Lower lobe of right lung (tissue), 2 donors: ENCODE measurements at places on chromosomes 1 and 21. TPM values are rescaled to one million over a fixed set of nuclear protein-coding genes. Genes with fewer than 3 reads are reported as not detected.

Gene PRELP
- 47.5 TPM for total RNA-seq

Gene TSACC
- total RNA-seq: not detected

Gene SGIP1
- 12.4 TPM for total RNA-seq

Gene NBPF6
- not detected for total RNA-seq

Gene DISP3
- 0.12 TPM for total RNA-seq

Gene ZFP69B
- total RNA-seq: 1.3 TPM

Gene AMY1A
- 5.8 TPM for total RNA-seq

Gene DYRK1A
- total RNA-seq: 67.7 TPM

Gene SNAPIN
- 40.2 TPM for total RNA-seq

Gene C2CD2
- total RNA-seq: 23.8 TPM

GRCh38 chr1:157097692-157098091, 1.9 kb downstream of the ETV3L start:
- no peak for DNase-seq

- no peak for DNase-seq
Measured at GRCh38 chr1:228742281-228742860, 7.1 kb downstream of the RHOU start.

DNA sequence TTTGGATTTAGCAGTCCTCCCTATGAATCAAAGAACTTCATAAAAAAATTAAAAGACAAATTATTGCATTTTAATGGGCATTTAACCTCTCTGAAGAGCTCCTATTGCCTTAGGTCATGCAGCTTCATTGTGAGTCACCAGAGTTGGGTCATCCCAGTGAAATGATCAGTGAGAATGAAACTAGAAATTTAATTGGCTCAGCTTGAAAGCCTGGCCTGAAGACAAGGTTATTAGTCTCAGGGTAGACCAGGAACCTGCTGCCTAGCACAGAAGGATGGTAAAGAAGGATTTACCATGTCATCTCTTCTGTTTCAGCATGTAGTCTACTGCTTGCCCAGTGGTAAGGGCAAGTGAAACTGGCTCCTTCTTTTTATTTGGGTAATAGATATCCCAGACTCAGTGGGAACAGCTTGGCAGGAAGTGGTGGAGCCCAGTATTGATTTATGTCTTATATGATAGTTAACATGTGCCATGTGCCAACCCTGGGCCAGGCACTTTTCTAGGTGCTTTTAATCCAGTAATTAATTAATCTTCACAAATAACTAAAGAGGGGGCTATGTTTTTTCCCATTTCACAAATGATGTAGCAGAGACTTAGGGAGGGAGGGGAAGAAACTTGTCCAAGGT, 23.6 kb downstream of the LAMC2 start:
- no peak for DNase-seq

- no peak for DNase-seq
Measured at GRCh38 chr21:38937844-38938243, 132.1 kb downstream of the ETS2 start.

GRCh38 chr1:186790101-186790500, 38.6 kb upstream of the PLA2G4A start:
- no peak for DNase-seq

GRCh38 chr1:68496680-68497357, at the start of gene DEPDC1:
TSS of gene DEPDC1 (minus strand) at chr1:68497082. CDS start at chr1:68496999, 83 bp downstream.
- peak; percentile 97 for DNase-seq

GRCh38 chr1:228456252-228457016, 30.7 kb upstream of the RNF187 start:
- no peak for DNase-seq

- no peak for DNase-seq
Measured at GRCh38 chr1:52203935-52204625, 62.2 kb downstream of the ZFYVE9 start.

GRCh38 chr1:193115629-193116227, 6.1 kb upstream of the CDC73 start:
- DNase-seq: no peak

DNA sequence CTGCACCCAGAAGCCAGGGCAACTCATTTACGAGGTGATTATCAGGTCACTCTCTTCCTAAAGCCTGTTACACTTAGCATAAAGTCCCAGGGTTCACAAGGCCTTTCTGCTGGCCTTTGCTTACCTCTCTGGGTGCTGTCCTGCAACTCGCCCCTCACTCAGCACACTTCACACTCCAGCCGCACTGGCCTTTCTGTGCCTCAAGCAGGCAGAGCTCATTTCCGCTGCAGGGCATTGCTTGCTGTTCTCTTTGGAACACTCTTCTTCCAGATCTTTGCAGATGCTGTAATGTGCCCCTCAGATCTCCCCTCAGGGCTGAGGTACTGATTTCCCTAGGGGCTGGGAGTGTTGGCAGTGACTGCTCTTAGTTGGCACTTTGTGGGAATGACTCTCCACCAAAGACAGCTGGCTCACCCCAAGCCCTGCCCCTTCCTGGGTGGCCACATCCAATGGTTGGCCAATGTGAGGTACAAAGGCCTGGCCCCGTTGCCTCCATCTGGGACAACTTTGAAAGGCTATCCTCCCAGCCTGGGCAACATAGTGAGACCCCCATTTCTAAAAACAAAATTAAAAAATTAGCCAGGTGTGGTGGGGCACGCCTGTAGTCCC, 50.8 kb upstream of the SSBP3 start:
- DNase-seq: no peak

DNA sequence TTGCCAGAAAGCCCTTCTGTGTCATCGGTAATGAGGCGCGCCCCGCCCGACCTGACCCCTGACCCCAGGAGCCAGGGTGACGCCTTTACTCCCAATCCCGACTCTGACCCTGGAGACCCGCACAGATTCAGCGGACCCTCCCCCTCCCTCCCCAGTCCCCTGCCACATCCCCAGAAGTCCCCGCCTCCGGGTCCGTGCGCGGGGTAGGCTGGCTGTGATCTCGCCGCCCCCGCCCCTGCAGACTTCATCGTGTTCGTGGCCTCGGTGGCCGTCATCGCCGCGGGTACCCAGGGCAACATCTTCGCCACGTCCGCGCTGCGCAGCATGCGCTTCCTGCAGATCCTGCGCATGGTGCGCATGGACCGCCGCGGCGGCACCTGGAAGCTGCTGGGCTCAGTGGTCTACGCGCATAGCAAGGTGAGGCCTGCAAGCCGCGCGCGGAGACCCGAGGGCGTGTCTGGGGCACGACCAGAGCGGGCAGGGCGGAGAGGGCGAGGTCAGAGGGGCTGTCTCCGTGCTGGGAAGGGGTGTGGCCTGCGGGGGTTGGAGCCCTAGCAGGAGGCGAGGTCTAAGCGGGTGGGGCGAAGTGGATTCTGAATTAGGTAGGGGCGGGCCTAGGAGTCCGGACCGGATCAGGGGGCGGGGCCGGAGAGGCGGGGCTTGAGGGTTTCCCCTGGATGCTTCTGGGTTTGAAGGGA, 34.8 kb downstream of the KCNQ4 start:
- peak; percentile 82 for DNase-seq

- peak; percentile 42 for DNase-seq
Measured at GRCh38 chr21:43305811-43306311, 121.1 kb downstream of the SIK1 start.

DNA sequence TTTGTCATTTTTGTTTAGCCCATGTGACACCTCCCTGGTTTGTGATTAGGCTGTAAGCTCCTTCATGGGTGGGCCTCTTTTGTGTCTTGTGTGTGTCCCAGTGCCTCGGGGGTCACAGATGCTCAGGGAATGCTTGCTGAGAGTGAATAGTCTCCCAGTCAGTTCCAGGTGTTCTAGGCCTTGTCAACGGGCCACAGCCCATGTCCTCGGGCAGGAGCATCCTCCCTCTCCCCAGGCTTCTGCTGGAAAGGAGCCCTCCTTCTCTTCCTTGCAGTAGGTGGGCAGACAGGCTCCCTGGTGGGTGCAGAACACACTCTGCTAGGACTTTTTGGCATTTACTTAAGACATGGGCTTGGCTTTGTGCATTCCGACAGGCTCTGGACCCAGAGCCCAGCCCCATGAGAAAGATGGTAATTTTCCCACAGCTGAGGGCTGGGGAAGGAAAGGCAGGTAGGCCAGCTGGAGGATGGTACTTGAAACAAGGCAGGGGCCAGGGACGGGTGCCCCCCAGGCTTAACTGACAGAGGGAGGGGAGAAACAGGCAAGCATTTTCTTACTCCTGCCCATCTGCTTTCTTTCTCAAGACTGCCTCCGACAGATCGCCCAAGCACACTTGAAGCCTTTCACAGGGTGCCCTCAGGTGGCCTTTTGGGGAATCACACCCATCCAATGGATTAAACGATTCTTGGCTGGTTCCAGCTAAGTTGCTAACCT, 7.1 kb upstream of the CPLANE2 start:
- peak; percentile 73 for DNase-seq

DNA sequence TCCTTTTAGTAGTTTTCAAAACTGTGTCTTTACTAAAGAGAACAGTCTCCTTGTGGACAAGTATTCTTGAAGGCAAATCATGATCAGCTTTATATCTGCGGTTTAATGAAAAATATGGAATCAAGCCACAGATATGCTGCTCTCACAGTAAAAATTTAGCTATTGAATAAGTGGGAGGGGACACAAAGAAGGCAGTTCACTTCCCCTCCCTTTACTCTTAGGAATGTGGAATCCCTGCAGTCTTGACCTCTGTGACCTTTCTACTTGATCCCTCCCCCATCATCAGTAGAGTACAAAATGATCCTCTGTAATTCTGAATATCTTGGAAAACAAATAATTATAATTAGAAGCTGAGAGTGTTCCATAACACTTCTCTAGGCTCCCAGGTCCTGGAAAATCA, 136.7 kb upstream of the HOOK1 start:
- no peak for DNase-seq

DNA sequence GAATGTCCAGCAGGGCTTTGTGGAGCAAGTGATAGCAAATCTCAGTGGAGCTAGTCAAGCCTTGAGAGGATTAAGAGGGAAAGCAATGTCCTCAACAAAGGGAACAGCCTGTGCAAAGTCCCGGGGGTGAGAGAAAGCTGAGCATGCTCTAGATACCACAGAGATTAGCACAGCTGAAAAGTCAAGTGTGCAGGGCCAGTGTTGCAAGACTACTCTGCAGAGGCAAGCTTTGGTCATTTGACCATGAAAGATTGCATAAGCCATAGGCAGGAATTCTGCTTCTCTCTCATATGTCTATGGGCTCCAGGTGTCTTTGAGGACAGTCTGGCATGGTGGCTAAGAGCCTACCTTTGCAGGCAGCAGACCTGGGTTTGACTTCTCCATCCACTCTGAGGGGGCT, 181.0 kb upstream of the JUN start:
- peak; percentile 72 for DNase-seq

DNA sequence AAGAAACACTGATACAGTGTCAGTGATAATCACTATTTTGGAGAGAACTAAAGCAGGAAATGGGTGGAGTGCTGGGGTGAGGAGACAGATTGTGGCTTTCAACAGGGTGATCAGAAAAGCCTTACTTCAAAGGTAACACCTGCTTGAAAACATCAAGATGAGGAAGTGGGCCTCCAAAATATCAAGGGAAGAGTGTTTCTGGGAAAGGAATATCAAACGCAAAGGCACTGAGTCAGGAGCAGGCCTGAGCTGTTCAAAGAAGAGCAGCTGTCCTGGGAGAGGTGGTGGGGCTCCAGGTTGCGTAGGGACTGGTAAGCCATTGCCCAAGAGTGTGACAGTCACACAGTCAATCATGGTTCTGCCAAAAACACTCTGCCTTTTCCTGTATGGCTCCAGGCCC, 47.1 kb upstream of the ATP1A1 start:
- no peak for DNase-seq

- DNase-seq: no peak
Measured at GRCh38 chr1:234234199-234234598, 139.1 kb upstream of the COA6 start.

- no peak for DNase-seq
Measured at GRCh38 chr1:42680921-42681683, 1.1 kb upstream of the YBX1 start.

- DNase-seq: no peak
Measured at GRCh38 chr1:166080967-166081870, 85.6 kb downstream of the FAM78B start.

DNA sequence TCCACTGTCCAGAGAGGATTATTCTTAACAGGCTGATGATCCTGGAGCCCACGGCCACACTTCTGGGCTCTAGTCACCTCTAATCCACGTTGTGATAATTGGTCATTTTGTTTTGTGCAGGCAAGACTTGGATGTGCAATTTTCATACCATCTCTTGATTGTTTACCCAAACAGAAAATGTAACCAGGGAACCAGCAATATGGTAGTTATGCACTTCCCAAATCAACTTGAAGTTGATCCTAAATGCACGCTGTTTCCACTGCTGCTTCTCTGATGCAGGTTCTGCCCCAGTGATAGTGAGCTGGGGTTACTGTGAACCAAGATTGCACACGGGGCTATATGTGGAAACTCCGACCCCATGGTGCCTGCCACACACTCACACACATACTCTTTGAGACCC, 14.7 kb upstream of the KCNJ15 start:
- DNase-seq: no peak

GRCh38 chr1:58896246-58897183, 112.7 kb upstream of the JUN start:
- DNase-seq: peak; percentile 81

GRCh38 chr21:42221581-42222345, 2.8 kb downstream of the ABCG1 start:
- DNase-seq: no peak

GRCh38 chr1:182054698-182055326, 6.7 kb downstream of the ZNF648 start:
- DNase-seq: no peak

DNA sequence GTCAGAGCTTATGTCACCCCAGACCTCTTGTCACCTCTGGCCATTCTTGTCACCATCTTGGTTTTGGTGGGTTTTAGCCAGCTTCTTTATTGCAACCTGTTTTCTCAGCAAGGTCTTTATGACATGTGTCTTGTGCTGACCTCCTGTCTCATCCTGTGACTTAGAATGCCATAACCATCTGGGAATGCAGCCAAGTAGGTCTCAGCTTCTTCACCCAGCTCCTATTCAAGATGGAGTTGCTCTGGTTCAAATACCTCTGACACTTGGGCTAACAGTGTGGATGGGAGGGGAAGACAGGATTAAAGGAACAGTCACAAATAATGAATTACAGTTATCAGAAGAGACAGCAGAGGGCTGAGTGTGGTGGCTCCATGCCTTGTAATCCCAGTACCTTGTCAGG, 30.5 kb upstream of the PIK3CD start:
- DNase-seq: no peak

- DNase-seq: no peak
Measured at GRCh38 chr1:161187311-161187710, 10.0 kb upstream of the B4GALT3 start.

DNA sequence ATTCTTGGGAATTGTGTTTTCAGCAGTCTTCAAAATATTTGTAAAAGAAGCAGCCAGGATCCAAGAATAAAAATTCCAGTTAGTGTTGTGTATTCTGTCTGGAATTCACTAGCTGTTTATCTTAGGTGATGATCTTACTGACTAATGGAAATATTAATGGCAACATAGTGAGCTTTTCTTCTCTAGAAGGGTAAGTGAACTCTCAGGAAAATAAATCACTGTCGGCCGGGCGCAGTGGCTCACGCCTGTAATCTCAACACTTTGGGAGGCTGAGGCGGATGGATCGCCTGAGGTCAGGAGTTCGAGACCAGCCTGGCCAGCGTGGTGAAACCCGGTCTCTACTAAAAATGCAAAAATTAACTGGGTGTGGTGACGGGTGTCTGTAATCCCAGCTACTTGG, 87.4 kb upstream of the KIF1B start:
- no peak for DNase-seq

GRCh38 chr1:82625537-82625936, 824.8 kb downstream of the ADGRL2 start:
- DNase-seq: no peak
